ENCODE measurements at places on chromosomes 7 and 10.

GRCh38 chr10:71265201-71265575 lies 52.8 kb downstream of the UNC5B start:
- no peak for DNase-seq

GRCh38 chr7:44310221-44310848 lies 15.1 kb downstream of the CAMK2B start:
- no peak for DNase-seq

GRCh38 chr7:133724694-133725093 lies 402.4 kb upstream of the LRGUK start:
- no peak for DNase-seq

- no peak for DNase-seq
These were observed 600.5 kb upstream of the MGMT start for GRCh38 chr10:128866551-128866950.

- DNase-seq = no peak
These were observed 588.0 kb downstream of the NRG3 start for GRCh38 chr10:82462910-82463551.

- no peak for DNase-seq
These were observed 67.4 kb upstream of the SLC35G1 start for GRCh38 chr10:93826355-93826754.

DNA sequence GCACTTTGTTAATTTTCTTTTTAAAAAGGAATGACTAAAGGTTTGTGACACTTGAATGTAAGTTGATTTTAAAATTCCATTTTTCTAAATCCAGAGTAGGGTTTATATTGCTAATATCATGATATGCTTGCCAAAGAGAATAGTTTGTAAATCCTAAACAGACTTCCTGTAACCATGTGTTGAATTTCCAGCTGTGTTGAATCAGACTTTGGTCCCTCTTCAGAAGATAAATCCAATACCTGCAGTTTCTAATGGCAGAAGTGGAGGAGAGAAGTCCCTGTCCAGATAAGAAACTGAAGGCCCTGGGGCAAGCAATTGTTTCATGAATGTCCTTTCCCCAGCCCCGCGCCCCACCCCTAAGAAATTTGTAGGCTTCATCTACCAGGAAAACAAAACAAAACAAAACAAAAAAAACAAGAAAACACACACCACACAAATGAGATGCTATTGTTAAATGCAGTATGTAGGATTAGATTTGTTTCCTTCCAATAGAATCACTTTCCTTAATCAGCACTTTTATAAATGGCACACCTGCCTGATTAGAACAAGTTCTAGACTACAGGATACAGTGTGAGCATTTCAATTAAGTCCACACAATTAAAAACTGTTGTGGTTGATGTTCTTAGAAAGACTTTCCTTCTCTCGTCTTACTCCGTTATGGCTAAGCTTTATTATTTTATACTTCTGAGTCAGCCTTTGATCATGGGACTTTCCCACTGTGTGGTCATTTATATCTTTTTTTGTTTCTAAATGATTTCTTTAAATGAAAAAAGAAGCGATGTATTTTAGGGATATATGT lies 122.8 kb downstream of the KAT6B start:
- no peak for DNase-seq

GRCh38 chr10:63013755-63014154 lies 119.4 kb upstream of the NRBF2 start:
- DNase-seq = no peak

DNA sequence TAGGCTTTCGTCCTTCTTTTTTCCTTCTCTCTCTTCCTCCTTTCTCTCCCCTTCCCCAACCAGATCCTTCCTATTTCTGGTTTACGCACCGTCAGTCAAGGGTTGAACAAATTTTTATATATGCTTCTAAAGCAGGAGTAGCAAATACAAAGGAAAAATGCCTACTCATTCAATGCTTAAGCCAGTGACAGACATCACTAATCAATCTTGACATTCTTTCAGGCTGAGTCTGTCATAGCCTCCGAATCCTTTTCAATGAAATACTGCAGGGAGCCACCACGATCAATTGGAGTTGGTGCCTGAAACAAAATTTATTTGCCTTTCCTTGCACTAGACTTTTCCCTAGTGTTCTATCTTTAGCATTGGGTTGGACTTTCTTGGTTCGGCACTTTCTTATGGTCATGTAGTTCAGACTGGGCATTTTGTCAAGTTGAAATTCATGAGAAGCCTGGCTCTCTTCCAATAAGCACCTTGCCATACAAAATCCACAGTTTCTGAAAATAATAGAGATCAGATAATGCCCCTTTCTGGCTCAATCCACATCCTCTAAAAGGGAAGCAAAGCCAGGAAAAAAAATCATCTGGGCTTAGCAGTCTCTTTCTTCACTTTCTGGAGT lies 239.5 kb upstream of the PLXNA4 start:
- no peak for DNase-seq

DNA sequence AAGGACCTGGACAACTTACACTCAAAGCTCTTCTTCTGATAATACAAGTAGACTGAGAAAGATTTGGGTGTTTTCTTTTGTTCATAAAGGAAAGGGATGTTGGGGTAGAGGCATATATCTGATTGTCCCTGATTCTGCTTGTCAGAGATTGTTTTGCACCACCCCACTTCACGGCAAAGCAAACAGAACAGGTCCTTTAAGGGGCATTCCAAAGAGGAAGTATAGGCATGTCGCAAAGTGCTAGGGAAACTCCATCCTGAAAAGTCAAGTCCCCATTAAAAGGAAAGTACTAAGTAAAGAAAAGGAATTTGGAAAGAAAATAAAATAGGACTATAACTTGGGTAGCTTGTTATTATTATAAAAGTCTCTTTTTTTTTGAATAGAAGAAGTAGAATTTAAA lies 233.0 kb downstream of the DNAJB9 start:
- no peak for DNase-seq

DNA sequence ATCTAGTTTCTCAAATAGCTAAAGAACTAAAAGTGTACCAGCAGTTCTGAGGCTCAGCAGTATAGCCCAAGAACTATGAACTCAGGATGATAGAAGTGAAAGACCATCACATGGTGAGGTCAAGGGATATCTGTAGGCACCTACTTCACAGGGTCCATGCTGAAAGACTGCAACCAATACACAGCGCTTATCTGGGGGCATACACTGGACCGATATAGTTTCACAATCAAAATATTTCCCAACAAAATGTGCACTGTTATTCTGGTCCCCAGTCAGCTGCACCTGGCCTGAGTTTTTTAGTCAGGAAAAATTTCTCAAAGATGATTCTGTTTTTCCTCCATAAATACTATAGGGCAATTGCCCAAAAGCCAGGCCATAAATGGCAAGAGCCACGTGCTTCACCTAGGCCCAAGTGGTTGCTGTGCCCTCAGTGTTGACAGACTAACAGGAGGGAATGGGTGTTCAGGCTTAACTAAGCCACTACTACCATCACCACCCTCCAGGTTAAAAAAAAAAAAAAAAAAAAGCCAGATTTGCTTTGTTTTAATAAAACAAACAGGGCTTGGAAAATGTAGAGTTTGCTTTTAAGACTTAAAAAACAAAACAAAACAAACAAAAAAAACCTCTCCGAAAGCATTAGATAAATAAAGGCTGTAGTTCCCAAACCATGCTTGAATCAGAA lies 58.5 kb downstream of the OGDH start:
- no peak for DNase-seq

DNA sequence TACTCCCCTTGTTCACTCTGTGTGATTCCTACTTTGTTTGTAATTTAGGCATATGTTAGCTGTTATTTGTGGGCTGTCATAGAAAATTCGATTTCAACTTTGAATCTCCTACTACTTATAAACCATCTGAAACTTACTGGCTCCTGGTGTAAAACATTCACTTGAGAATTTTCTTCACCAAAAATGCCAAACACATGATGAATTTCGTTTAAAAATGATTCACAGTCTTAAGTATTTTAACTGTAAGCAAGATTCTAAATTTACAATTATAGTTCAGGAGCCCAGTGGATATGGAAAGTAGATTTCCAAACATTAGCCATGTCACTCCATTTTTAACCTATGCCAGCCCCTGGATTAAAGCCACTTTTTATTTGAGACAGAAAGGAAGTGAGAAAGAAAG lies 3.1 kb downstream of the CPED1 start:
- DNase-seq = no peak

GRCh38 chr7:151429560-151430331 lies 10.2 kb downstream of the CRYGN start:
- no peak for DNase-seq

DNA sequence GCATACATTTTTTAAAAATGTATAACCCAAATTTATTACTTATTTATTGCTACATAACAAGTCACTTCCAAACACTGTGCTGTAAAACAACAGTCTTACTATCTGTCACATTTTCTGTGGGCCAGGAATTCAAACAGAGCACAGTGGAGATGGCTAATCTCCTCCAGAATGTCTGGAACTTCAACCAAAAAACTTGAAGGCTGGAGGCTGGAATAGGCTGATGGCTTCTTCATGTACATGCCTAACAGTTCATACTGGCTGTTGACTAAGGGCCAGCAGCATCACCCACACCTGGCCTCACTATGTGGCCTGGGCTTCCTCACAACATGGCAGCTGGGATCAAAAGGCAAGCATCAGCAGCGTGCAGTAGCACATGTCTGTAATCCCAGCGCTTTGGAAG lies 92.4 kb upstream of the KMT2E start:
- DNase-seq = no peak

DNA sequence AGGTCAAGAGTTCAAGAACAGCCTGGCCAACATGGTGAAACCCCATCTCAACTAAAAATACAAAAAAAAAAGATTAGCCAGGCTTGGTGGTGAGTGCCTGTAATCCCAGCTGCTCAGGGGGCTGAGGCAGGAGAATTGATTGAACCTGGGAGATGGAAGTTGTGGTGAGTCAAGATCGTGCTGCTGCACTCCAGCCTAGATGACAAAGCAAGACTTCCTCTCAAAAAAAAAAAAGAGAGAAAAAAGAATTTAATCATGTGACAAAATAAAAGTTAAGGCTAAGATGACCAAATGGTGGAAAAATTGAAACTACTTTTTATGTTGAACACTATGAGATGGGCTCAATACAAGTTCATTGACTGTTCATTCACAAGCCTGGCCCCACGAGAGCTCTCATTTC lies 141.1 kb upstream of the WDR11 start:
- DNase-seq = no peak

DNA sequence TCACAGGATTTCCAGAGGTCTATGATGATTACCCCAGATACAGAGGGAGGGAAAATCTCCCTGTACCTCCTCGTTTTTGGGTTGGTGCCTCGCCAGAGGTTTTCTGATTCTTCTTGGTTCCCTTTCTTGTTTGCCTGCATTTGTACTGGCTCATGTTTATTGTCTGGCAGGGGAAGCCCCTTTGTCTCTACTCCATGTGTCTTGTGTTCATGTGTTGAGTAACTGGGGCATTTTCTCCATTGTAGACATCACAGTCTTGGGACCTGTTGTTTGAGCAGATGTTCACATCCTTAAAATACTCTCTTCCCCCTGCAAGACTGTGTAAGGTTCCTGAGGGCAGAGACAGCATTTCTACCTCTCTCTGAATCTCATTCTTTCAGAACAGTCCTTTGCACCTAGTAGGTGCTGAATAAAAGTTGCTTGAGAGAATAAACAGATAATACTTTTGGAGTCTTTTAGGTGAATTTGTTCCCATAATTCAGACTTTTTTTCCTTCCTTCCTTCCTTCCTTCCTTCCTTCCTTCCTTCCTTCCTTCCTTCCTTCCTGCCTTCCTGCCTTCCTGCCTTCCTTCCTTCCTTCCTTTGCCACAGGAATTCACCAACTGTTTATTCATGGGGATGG lies 25.1 kb downstream of the CDK14 start:
- DNase-seq = no peak

DNA sequence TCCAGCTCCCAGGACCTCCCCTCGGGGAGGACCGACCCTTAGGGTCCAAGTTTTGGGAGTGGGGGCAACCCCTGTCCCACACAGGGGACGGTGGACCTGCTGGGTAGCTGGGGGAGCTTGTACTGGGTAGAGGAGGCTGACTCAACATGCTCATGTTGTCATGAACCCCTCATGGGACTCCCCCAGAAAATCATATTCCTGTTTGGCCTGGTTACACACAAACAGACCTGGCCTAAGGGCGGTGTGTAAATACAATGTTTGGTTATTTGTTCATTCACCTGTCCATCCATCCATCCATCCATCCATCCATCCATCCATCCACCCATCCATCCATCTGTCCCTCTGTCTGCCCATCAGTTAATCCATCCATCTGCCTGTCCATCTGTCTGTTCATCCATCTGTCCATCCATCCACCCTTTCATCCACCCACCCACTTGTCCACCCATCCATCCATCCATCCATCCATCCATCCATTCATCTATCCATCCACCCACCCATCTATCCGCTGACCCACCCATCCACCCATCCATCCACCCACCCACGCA lies 92.9 kb downstream of the DNAJB6 start:
- no peak for DNase-seq

- no peak for DNase-seq
These were observed 4.8 kb upstream of the ADRB1 start for GRCh38 chr10:114038819-114039218.

DNA sequence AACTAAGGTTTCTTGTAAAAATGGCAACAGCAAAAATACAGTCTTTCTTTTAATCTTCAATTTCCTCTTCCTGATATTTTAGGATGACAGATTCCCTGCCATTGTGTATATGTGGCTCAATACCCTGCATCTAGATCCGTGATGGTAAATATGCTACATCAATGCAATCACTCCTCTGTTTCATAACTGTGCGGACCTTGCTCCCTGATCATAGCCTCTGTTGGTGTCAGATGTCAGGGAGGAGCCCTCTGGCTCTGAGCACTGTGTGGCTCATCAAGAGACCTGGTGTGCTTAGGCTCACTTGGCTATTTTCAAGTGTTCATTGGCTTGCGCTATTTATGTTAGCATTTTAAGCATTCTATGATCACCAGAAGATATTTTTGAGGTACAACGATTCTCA lies 33.0 kb upstream of the AGR3 start:
- no peak for DNase-seq

GRCh38 chr10:130869179-130869841 lies 442.2 kb downstream of the TCERG1L start:
- DNase-seq = no peak

GRCh38 chr10:87878664-87879459 lies 15.4 kb downstream of the PTEN start:
- DNase-seq = no peak

DNA sequence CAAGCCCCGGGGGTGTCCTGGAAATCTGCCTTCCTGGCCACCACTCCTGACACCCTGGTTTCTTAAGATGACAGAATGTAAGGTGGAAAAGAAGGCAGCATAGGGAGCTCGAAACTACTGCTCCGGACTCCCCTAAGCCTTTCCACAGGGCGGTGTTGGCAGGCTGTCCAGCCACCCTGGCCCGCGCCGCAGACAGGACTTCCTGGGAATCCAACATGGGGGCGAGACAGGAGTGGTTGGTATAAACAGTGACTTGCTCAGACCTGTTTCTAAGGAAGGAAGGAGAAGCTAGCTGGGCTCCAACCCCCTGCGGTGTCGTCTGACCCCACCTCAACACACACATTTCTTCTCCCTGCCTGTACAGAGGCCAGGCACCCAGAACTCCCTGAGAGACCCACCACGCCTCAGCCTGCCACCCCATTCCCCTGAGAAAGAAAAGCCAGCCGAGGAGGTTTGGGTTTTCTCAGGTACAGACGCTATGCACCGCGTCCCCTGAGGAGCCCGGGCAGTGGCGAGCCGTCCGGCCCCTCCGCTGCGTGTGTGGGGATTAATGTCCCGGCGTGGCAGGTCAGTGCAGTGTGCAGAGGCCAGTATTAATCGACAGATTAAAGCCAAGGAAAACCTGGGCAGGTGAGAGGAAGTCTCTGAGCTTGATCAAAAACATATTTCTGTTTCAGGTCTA lies 349.6 kb upstream of the MKI67 start:
- no peak for DNase-seq
